ENCODE measurements at places on chromosomes 6 and 20.
A peak's percentile ranks its signal among the peaks of the same experiment; 100 is the strongest.

DNA sequence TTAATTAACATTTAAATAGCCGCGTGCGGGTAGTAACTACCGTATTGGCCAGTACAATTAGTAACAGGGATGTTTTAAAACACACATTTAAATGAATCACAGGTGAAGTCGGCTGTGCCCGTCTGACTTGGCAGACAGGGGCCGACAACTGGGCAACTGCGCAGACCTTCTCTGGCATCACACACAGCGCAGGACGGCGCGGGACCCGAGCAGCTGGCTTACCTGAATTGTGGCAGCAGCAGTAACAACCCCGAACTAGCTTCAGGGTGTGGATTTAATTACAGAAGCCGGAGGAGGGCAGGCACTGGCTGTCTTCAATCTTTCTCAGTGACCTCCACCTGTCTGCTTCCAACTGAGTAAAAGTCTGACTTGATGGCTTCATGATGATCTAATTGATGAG, 91.7 kb downstream of the DACT2 start:
- DNase-seq = no peak

- no peak for DNase-seq
These were observed 100.8 kb downstream of the MOXD1 start for GRCh38 chr6:132300323-132300949.

- peak; percentile 69 for DNase-seq
These were observed 186.0 kb downstream of the DTNBP1 start for GRCh38 chr6:15476631-15477380.

- no peak for DNase-seq
These were observed 225.4 kb downstream of the PRL start for GRCh38 chr6:22071270-22072041.

DNA sequence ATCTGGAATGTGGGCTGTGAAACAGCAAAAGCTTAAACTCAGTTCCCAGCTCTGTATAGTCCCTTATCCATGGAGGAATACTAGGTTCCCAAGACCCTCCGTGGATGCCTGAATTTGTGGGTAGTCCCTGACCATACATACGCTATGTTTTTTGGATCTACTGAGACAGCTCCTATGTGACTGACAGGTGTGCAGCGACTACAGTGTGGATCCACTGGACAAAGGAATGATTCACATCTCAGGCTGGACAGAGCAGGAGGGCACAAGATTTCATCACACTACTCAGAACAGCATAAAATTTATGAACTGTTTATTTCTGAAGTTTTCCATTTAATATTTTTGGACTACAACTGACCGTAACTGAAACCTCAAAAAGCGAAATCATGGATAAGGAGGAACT, 125.3 kb downstream of the MAP7 start:
- no peak for DNase-seq

DNA sequence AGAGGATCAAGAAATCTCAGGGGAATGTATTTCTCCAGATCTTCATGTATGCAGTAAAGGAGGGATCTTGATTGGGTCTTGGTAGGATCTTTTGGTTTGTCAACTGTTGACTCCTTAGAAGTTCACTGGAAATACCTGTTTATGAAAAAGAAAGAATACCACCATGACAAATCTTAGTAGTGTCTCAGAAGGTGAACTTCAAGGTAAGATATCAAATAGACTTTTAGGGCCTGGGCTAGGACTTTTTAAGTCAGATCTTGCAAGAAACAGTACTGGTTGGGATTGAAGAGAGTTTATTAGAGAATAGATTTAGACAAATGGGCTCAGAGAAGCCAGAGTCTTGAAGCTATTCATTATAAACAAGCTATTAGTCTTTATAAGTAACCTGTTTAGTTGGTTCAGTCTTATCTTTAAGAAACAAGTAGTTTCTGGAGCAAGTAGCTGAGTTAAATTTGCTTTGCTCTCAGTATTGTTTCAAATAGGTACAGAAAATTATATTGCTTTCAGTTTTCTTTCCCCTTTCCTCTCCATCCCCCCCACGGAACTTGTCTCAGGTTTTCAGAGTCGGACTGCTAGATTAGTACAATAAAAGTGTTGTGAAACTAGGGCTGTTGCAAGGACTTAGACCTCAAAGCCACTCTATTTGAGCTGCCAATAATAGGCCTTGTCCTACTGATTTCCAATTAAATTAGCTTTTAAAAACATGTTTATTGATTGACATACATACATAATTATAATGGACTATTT, 529.1 kb upstream of the CITED2 start:
- no peak for DNase-seq

GRCh38 chr6:22424196-22424595, 127.4 kb upstream of the PRL start:
- no peak for DNase-seq

- DNase-seq = no peak
These were observed 562 bp downstream of the TFEB start for GRCh38 chr6:41734666-41735426.

DNA sequence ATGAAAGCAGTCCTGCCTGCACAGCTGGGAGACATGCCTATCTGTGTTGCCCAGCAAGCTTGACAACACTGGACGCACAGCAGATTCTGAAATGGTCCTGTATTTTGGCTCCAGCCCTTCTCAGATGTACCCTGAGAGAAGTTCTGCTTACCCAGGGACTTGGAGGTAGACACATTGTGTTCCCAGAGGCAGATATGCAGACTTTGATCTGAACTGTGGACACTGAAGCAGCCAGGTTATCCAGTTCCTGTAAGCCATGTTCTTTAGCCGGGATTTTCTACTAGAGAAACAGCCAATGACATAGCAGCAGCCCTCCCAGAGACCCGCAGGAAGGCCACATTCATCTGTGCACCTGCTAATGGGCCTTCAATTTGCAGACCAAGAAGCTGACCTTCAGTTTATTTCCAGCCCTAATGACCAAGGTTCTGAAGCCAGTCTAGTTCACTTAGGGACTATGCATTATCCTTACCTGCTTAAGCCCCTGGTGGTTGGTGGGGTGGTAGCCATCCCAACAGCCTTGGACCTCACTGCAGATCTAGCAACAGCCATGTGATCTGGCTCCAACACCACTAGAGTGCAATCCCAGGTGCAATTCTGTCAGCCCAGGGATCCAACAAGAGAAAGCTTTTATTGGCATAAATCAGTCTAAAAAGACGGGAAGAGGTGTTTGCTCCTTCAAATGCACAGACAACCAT, 134.2 kb downstream of the MEI4 start:
- no peak for DNase-seq

GRCh38 chr20:49573900-49574416, 6.0 kb upstream of the PTGIS start:
- DNase-seq = no peak

GRCh38 chr20:55424968-55425367, 580.4 kb downstream of the CBLN4 start:
- DNase-seq = no peak

- DNase-seq = no peak
These were observed 141.1 kb upstream of the SGK1 start for GRCh38 chr6:134458857-134459657.

DNA sequence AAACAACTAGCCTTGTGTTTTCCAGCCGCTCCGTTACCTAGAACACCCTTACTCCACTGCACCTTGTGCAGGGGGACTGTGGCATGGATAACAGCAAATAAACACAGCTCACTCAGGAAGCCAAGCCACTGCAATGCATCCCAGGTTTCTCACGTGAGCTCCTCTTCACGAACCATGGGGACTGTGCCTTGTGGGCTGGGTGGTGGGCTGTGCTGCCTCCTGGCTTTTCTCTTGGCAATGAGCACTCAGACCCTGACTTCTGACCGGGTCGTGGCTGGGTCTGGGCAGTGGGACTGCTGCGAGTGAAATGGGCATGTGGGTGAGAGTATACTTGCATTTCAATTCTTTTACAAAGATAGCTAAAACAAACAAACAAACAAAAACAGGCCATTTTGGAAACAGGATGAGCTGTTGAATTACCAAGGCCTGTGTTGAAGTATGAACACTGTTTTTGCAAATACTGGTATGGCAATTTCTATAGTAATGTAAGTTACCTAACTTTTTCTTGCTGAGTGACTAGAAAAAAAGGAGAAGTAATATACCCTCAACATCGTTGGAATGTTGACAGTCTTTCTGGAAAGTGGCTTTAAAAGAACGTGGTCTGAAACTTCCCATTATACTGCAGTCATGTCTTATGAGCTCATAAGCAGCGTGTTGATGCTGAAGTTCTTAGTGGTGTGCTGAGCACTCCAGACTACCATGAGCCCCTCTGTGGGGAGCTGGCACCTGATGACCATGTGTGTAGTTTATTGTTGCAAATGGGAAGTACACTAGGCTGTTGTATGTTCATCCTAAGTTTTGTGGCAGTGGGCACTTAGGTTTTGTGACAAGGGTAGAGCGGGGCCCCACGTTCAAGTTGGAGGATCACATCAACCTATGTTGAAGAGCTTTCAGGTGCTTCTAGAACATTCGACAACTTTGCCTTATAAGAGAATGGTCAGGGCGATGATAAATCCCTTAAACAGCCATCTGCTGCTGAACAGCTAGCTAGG, 120.4 kb downstream of the ARMC2 start:
- DNase-seq = no peak

Measured in vagina (tissue), 2 donors.